ENCODE measurements at places on chromosomes 11 and 22.

DNA sequence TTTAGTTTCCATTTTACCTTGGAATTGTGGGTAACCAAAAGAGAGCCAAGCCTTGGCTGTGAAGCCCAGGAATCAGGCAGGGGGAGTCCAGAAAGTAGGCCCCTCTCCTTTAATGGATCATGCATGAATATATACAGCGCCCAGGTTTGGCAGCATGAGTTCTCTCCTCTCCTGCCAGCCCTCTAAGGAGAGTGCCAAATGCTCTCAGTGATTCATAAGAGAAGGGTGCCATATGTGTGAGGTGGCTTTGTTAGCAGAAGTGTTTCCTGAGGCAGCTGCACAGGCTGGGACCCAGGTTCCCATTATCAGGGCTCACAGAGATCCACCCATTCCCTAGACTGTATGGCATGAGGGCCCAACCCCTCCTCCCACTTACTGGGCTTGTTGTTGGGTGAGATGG is 52.3 kb upstream of the SCUBE2 start:
- DNase-seq: no peak

GRCh38 chr11:119496469-119496868 is 73.5 kb upstream of the THY1 start:
- no peak for DNase-seq

DNA sequence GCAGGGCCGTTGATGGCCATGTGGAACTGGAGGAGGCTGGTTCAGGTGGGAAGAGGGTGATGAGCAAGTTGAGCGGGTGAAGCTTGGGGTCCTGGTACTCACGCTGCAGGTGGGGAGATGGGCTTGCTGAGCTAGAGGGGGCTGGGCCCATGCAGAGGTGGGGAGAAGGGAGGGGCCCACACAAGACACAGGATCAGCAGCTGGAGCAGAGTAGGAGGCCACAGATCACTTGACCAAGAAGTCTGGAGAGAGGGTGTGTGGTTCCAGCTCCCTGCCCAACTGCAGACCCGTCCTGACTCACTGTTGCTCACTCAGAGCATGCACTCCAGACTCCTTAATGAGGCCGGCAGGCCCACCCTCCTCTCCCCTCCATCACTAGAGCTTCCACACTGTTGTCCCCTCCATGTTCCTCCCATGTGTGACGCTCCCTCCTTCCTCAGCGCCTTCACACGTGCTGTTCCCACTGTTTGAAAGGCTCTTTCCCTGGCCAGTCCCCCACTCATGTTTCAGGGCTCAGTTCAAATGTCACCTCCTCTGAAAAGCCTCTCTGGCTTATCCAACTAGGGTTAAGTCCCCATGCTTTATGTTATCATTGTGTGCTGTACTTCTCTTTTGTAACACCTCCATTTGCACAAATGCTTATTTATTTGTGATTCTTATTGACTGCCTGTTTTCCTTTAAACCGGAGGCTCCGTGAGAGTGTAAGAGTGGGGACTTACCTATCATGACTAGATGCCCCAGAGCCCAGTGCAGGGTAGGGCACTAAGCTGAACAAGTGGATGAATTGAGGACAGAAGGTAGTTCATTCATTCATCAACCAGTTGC is 2.3 kb downstream of the CCDC86 start:
- DNase-seq: no peak

DNA sequence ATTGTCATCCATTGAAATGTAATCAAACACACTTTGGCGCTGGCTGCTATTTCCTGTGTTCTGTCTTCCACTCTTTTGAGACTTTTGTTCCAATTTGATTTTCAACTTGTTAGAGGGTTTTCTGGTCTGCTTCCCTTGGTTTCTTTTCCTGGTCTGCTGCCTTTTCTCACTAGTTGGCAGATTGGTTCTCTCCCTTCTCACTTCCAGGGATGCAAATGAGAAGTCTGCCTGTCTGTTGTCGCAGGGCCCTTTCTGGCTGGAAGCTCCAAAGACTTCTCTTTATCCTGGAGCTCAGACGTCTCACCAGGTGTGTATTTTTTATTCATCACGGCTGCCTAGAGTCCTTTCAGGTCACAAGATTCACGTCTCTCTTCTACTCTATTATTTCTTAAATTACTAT is 84.0 kb downstream of the RPS6KA4 start:
- no peak for DNase-seq

DNA sequence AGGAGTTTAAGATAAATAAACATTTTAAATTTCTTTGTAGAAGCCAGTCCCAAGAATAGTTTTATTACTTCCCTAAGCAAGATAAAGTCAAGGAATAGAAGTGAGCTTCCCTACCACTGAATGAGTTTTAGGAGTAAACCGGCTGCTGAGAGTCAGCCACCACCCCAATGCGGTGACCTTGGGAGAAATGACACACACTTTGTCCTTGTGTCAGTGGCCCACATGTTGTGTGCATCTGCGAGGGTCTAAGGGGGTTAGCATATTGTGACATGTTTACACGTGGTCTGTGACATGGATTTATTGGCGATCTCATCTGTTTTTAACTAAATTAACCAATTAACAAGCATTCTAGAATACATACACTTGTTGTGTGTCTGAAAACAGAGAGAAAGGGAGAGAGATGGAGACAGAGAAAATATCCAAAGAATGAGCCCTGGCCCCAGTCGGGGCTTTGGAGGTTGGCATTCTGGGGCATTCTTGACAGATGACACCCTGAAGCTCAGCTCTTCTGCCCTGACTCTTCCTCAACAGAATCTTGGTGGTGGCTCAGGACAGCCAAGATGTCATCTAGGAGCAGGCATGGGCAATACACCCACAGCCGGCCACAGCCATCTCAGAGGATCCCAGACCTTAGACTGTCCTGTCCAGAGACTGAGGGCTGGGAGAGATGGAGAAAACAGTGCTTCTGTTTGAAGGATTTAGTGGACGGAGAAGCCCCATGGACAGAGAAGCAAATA is 29.7 kb upstream of the TMPRSS4 start:
- DNase-seq: no peak

DNA sequence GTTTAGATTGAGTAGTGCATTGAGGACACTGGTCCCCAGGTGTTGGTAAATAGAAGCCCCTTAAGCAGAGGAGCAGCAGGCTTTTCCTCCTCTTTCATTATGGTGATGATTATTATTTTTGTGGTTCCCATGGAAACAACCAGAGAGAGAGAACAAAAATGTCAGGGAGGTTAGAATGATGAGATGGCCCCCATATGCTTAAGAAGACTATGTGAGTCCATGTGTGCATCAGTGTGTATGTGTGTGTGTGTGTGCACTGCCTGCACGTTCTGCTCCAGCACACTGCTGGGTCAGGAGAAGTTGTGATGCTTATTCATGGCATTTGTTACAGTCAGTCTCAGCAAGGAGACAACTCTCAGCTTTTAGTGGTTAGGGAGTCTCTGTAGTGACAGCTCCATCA is 724.2 kb downstream of the NTM start:
- no peak for DNase-seq
